ENCODE measurements at places on chromosomes 1 and 21.

DNA sequence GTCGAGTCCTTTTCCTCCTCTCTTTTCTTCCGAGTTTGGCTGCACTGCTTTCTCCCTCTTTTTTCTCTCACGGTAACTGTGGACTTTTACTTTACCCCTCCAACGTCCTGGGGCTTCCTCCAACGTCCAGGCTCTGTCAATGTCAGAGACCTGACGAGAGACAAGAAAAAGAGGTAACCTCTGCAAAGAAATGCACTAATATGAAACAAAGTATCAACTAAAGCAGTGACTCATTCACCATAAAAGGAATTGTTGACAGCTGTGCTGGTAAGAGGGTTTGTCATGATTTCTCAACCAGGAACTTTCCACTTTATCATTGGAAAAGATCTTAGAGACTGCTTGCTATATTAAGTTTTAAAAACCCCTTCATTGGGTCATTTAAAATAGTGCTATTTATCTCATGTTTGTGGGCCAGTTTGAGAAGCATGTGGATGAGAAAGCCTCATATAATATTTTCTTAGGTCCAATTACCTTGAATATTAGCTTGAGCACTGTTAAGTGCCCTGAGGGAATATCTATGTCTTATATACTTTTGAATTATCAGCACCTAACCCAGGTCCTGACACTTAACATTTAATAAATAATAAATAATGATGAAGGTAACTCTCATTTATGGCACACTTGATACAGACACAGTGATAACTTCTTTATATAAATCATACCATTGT, at the start of gene GBP2:
GBP2 (minus strand) TSS at position 202 of the 668 bp plus-strand sequence. CDS start 4,148 bp downstream, outside the sequence.
- DNase-seq: no peak

DNA sequence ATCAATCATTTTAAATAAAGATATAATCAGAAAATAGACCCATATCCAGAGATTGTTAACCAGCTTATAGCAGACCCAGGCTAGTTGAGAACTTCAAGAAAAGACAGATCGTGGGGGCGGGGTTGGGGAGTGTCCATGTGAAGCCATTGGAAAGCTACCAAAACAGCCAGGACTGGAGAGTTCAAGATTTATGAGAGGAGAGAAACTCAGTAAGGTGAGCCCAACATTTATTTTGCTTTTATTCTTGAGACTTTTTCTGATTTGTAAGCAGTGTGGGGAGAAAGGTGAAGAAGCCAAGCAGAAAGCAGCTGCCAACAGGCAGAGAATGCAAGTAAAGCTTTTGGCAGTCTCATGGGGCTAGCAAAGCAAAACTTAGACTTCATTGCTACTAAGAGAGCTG, 179.9 kb downstream of the VPS13D start:
- no peak for DNase-seq

- DNase-seq: no peak
These were observed 33.1 kb downstream of the PRDM2 start for GRCh38 chr1:13732971-13733667.

DNA sequence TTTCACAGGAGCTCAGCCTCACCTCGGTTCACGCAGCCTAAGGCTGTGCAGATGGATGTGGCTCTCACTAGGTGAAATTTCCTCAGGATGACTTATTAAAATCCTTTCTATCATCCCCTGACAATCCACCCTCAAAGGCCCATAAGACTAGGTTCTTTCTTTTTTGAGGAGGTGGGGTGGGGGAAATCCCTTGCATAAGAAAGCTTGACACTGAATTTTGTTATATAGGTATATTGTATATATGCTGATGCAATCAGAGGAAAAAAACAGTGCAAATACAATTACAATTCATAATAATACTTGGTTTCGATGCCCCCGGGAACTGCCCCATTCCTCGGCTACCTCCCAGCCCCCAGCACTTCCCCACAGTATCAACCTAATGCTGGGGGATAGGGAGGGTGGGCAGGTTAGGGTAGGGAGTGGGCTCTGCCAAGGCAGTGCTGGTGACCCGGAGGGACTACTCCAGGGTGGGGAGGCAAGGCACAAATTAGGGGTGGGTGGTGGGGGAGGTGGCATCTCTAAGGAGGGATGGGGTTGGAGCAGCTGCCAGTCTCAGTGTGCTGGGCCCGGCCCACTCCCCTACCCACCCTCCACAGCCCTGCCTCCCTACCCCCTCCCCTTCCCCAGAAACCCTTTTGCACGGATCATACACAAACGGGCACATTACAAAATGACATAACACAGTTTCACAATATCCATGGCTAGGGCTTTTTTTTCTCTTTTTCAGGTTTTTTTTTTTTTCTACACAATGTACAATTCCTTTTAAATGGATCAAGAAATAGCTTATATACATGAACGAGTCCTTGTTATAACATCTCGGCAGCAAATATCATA, 30.9 kb downstream of the SLC27A3 start:
- DNase-seq: no peak

DNA sequence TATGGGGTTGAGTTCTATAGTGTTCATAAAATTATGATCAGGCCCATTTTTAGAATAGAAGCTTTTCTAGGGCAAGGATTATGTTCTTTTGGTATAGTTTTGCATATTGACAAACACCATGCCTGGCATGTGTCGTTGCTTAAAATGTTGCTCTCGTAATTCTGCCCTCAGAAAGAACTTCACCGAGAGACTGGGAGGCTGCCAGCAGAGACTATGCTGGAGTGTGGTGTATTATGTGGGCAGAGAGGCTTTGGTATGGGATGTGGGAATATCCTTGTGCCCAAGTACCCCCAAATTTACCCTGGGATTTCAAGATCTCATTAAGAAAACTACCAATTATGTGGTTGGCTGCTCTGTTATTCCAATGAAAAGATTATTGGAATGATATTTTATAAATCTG, 27.9 kb downstream of the PGM1 start:
- DNase-seq: no peak

- no peak for DNase-seq
These were observed 34.8 kb downstream of the KIAA1614 start for GRCh38 chr1:180947499-180947885.

DNA sequence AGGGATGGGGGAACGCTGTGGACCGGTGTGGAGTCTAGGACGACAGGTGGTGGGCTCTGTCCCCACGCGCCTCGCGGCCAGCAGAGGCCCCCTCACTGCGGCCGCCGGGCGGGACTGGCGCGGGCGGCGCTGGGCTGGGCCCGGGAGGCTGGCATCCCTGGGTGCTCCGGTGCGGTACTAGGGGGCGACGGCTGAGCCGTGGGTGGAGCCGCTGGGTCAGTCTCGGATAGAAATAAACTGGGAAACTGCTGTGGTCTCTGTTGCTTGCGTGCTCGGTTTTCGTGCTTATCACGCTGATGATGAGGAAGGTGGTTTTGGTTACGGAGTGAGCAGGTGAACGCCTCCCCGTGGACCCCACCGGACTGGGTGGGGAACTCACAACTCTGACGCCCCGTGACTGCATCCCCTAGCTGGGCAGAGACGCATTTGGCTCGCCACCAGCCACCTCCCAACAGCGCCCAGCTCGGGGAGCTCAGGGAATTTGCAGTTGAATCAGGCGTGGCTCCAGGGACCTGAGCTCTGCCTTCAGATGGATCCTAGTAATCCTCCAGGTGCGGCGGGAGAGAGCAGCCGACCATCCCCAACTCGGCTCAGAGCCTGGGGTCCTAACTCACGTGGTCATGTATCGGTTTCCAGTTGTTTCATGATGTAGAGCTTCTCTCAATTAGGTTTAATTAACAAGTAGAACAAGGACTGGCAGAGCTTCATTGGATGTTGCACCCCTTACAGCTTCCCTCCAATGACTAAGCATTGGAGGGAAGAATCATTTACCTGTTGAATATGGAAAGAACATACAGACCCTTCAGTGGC, 32.1 kb downstream of the HSD17B7 start:
- peak; percentile 66 for DNase-seq

GRCh38 chr1:96722161-96722922, 758 bp downstream of the PTBP2 start:
- DNase-seq: peak; percentile 22

DNA sequence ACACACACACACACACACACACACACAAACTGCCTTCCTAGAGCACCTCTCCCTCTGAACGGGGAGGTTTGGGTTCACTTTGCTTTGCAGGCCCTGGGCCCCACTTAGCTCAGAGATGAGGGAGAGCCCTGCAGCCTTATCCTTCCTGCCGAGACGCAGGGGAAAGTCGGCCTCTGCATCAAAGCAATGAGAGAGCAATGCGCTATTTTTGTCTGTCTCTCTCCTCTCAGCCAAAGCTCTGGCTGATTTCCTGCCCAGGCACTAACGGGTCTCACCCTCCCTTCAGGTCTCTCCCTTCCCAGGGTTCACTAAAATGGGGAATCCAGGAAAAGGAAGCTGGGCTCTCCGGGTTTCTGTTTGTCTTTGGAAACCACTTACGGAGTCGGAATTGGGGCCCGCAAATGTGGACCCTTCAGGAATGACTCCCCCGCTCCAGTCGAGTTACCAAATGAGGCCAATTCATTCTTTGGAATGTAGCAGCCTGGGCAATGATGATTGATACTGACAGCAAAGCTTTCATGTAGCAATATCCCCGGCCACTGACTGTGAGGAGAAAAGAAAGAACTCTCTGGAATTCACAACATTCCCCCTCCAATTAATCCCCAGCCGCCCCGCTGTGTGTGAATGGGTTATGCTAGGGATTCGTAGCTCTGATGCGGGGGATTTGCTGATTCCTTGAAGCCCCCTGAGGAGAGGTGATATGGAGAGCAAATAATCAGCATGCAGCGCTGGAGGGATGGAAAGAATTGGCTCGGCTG, 61.5 kb upstream of the WLS start:
- no peak for DNase-seq

DNA sequence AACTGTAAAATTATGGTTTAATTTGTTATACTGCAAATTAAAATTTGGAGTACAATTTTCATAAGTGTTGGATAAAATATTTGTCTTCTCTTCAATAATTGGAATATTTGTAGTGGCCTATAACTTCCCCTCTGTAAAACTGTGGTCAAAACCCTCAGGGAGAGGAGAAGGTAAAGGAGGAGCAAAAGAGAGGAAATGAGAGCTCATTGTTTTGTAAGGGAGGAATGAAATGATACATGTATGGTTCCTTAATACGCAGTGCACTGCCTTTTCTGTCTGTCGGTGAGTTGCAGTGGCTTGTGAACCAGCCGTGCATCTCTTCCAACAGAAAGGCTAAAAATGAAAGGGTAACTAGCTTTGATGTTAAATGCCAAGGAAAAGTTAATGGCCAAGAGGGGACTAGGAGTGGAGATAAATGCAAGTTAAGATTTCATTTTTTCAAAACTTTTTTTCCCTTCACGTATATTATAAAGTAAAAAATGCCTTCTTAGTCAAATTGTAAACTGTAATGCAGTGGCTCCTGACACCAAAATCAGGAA, 26.4 kb downstream of the LRRC8D start:
- DNase-seq: no peak

DNA sequence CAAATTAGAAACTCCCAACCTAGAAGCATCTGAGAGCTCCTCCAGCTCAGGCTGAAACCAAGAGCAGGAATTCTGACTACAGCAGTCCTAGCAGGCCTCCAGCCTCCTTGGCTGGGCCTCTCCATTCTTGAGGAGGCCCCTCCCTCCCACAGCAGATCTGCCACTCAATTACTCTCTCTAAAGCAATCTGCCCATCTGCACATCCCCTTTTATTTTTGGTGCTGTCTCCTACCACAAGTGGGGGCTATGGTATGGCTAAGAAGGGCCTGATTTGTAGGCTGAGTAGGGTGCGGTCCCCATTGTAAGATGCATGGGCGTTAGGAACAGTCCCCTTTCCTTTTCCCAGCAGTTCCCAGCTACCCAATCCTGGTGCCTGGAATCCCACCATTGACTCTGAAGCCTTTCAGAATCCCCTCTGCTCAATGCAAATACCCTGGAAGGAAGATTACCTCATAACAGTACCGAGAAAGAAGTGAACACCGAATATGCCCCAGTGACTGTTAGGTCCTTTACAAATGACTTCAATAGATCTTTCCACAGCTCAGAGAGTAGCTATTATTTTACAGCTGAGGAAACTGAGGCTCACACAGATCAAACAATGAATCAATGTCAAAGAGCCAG, 11.6 kb upstream of the TTC39A start:
- DNase-seq: no peak

- DNase-seq: peak; percentile 86
These were observed 416.4 kb downstream of the PTBP2 start for GRCh38 chr1:97137862-97138514.

DNA sequence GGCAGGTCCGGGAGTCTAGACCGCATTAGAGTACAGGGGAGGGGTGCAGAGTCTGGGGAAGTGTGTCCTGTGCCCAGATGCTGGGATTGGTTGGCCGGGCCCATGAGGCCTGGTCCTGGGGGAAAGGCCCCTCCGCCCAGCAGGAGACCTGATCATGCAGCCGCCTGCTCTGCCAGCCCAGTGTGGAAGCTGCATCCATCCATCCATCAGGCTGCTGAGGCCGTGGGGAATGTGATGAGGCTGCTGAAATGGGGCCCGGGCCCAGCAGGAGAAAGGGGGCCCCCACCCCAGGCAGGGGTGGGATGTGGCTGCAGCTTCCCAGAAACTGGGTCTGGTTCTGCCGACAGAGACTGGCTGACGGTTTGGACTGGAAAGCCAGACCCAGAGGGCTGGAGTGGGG, 37.2 kb downstream of the EPHA2 start:
- no peak for DNase-seq

GRCh38 chr1:192810253-192810880, 1.5 kb downstream of the RGS2 start:
- peak; percentile 26 for DNase-seq

DNA sequence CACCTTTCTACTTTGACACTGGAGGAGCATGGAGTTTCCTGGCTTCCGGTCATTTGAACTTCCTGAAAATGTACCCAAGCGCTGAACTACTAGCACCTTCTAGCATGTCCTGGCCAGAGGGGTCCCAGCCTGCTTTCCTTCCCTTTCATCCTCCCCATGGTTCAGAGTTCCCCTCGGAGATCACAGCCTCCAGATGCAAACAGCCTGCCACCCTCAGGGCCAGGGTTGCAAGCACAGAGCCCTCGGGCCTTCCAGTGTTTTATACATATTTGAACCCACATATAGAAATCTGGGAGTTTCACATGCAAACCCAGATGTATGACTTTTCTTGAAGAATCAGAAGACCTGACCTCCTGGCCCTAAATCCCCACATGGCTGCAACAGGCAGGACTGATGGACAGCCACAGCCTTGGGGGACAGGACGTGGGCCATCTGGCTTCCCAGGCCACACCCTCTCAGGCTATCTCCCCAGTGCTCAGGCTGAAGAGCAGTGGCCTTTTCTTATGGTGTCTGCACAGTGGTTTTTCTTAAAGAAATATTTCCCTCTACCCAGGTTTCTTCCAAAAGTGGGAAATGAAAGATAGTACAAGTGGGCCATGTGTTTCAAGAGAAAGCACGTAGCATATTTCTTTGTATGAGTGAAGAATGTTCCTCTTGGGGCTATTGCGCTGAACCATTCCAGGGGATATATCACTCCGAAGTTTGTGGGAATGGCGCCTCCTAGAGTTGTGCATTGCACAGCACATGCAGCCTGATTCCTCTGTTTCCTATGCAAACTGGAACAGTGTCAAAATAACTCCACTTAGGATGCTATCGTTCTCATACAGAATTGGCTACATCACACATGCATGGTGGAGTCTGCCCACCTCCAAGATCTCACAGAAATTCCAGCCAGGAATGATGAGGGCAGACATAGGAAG, 232.0 kb upstream of the VAMP3 start:
- no peak for DNase-seq

GRCh38 chr1:85343612-85344255, 67.3 kb upstream of the BCL10 start:
- DNase-seq: no peak

Data from NCI-H748 treated with DMSO at 0.1 percent for 48 hours (cell line).